Thyroid gland (tissue), 4 donors: ENCODE measurements at places on chromosomes 16 and 17. TPM values are rescaled to one million over a fixed set of nuclear protein-coding genes. Genes with fewer than 3 reads are reported as not detected.
A peak's percentile ranks its signal among the peaks of the same experiment; 100 is the strongest.

The CEP112 gene
- 21.2 TPM for total RNA-seq

The ZG16 gene
- not detected for total RNA-seq

The WNT9B gene
- total RNA-seq, result not detected

The EVI2A gene
- total RNA-seq, result 2.2 TPM

The TPSD1 gene
- 0.33 TPM for total RNA-seq

DNA sequence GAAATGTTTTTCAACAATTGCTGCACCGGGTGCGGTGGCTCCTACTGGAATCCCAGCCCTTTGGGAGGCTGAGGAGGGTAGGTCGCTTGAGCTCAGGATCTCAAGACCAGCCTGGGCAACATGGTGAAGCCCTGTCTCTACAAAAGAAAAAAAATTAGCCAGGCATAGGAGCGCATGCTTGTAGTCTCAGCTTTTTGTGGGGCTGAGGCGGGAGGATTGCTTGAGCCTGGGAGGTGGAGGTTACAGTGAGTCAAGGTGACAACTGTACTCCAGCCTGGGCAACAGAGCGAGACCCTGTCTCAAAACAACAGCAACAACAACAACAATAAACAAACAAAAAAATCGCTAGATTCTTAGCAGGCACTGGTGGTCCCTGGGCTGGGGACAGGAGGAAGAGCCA, 28.5 kb downstream of the IL21R start:
- no peak for DNase-seq
- no peak overlapping the region for H3K4me3 ChIP-seq

GRCh38 chr16:80594756-80595155, 54.0 kb downstream of the DYNLRB2 start:
- H3K27me3 ChIP-seq, result no peaks in the 10 kb centered on the region
- DNase-seq, result no peak
- no peak overlapping the region for H3K4me3 ChIP-seq

DNA sequence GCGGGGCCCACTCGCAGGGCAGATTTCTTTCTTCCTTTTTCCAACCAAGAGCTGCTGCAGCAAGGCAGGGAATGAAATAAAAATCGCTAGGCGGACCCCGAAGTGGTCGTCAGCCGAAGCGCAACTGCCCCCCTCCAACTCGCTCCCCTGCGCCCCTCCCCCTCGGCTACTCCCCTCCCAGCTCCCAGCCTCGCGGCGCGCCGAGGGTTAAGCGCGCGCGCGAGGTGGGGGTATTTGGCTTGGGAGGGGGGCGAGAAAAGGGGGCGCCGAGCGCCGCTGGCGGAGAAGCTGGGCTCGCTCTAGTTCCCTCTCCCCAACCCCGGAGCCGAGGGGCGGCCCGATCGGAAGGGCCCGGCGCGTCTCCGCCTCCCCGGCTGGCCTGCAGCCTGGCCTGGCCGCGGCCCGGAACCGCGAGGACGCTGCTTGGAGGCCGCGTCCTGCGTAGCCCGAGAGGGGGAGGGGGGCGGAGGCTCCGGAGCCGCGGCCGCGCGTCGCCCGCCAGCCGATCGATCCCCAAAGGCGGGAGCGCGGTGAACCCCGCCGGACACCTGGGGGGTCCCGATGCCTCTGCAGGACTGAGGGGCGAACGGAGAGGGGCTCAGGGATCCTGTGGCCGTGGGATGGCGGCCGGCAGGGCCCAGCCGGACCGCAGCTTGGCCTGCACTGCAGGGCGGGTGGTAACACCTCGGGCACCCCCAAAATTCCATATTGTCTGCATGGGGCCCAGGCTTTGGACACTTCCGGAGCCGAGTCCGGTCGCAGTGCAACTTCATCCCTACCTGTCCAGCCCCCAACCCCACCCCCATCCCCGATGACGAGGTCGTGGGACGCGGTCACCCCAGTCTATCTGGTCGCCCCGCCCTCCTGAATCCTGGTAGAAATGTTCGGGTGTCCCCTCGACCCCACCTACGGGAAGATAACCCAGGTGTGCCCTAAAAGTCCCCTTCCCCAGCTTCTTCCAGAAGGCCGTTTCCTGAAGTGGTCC, 4.9 kb upstream of the CBX4 start:
- peak overlapping the region; percentile 22 for H3K27ac ChIP-seq
- H3K36me3 ChIP-seq, result no peaks in the 10 kb centered on the region
- peaks cover 55% of the 10 kb centered on the region for H3K4me1 ChIP-seq
- H3K27me3 ChIP-seq, result peaks cover 27% of the 10 kb centered on the region
- peak overlapping the region; percentile 20 for H3K4me3 ChIP-seq
- DNase-seq, result peak; percentile 79

GRCh38 chr17:1216217-1217088, 36.7 kb upstream of the ABR start:
- H3K27ac ChIP-seq, result no peak overlapping the region
- H3K4me1 ChIP-seq, result no peaks in the 10 kb centered on the region
- H3K4me3 ChIP-seq, result no peak overlapping the region

- H3K4me1 ChIP-seq, result peaks cover 6% of the 10 kb centered on the region
- H3K27me3 ChIP-seq, result no peaks in the 10 kb centered on the region
- H3K36me3 ChIP-seq, result peaks cover 20% of the 10 kb centered on the region
- DNase-seq, result no peak
- no peak overlapping the region for H3K4me3 ChIP-seq
These were observed 13.4 kb downstream of the CASC3 start for GRCh38 chr17:40153603-40154236.

DNA sequence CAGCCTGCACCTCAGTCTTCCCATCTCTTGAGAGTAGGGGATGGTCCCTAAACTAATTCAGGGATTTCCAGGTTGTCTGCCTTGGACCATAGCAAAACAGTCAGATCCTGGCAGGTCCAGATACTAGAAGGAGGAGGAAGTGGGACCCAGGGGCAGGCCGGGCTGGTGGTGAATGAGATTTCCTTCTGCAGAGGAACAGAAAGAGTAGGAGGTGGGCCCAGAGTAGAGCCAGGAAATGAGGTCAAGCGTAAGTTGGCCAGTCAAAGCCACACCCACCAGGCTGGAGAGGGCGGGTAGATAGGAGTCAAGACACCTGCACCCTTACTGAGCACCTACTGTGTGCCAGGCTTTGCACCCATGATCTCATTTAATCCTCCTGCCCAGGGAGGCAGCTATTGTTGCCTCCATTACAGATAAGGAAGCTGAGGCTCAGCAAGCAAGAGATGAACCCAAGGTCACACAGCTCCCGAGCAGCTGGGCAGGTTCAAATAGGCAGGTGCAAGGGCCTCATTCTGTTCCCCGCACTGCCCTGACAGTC, 2.6 kb downstream of the CDH5 start:
- H3K27me3 ChIP-seq, result no peaks in the 10 kb centered on the region
- H3K4me1 ChIP-seq, result peaks cover 29% of the 10 kb centered on the region
- no peak for DNase-seq
- H3K27ac ChIP-seq, result peak overlapping the region; percentile 67
- no peak overlapping the region for H3K4me3 ChIP-seq
- no peaks in the 10 kb centered on the region for H3K36me3 ChIP-seq

- H3K4me3 ChIP-seq, result no peak overlapping the region
- H3K27me3 ChIP-seq, result no peaks in the 10 kb centered on the region
- H3K27ac ChIP-seq, result peak overlapping the region; percentile 38
- no peaks in the 10 kb centered on the region for H3K36me3 ChIP-seq
- peak; percentile 44 for DNase-seq
- peaks cover 9% of the 10 kb centered on the region for H3K4me1 ChIP-seq
These were observed 406.3 kb downstream of the WWOX start for GRCh38 chr16:78505544-78506366.

- H3K27ac ChIP-seq, result no peak overlapping the region
- no peaks in the 10 kb centered on the region for H3K27me3 ChIP-seq
- no peaks in the 10 kb centered on the region for H3K36me3 ChIP-seq
- no peak for DNase-seq
These were observed 68.9 kb upstream of the MSI2 start for GRCh38 chr17:57187391-57187790.

DNA sequence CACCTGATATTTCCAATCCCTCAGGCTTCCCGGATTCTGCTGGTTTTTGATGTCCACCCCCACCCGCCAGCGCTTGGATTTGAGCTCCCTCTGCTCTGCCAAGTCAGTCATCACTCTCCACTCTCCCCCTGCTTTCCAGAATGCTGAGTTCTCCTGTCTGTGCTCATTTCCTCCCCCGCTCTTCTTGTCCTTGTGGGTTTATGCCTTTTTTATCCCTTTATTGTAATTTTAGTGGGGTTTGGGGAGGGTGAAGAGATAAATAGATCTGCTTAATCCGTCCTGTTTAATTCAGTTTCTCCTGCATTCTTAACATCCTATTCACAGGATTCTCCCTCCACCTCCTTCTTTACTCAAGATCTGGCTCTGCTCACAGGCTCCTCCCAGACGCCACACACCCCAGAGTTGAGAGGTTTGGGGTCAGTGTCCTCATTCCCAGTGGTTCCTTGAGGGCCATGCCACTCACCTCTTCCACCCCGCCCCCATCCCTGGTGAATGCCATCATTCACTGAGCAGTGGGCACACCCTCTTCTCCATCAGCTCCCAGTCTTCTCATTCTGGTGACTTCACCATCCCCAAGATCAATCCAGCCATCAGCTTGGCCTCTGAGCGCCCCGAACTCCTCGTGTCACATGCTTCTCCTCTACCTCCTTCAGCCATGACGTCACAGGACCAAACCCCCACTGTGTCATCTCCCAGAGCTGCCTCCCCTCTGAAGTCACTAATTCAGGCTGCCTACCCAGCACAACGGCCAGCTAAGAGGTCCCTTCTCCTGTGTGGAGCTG, 15.1 kb upstream of the GUCY2D start:
- DNase-seq, result no peak
- H3K4me3 ChIP-seq, result no peak overlapping the region
- no peaks in the 10 kb centered on the region for H3K36me3 ChIP-seq
- H3K27ac ChIP-seq, result no peak overlapping the region
